ENCODE measurements at places on chromosomes 6 and 20.

- DNase-seq, result no peak
Measured at GRCh38 chr20:13809855-13810254, 25.0 kb downstream of the NDUFAF5 start.

- DNase-seq, result no peak
Measured at GRCh38 chr6:156378853-156379252, 398.3 kb upstream of the ARID1B start.

GRCh38 chr6:158279615-158280014 lies 32.6 kb upstream of the TULP4 start:
- DNase-seq, result no peak

DNA sequence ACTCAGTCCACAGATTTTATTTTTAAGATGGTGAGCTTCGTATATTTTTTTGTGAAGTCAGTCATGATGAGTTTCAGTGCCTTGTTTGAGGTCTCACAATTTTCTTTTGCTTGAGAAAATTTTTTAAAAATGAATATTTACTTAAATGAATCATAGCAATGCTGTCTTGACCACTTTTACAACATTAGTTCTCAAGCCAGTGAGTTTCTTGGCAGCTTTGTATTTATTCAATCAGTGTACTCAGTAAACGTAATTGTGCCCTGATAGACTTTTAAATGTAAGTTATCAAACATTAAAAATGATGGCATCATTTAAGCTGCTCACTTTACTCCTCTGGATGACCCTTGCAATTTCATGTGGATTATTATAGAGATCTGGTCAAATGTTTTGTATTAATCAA lies 261.4 kb downstream of the KHDC1L start:
- no peak for DNase-seq

DNA sequence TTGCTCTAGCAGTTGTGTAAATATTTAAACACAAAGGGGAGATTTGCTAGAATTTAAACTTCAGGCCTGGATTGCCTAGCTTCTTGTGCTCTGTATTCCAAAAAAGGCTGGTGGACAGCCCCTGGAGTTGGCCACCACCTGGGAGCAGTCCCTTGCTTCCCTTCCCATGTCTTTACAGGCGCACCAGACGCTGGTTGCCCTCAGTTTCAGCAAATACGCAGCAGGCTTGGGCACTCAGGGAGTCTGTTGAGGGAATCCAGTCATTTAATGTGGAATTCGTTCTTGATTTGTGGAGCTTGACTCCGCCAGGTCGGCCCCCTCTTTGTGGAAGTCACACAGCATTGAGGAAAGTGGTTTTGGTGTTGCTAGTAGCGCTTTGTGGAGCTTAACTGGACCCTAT lies 156.8 kb downstream of the DTNBP1 start:
- DNase-seq, result no peak

- no peak for DNase-seq
Measured at GRCh38 chr6:40328386-40328985, 258.7 kb downstream of the LRFN2 start.

DNA sequence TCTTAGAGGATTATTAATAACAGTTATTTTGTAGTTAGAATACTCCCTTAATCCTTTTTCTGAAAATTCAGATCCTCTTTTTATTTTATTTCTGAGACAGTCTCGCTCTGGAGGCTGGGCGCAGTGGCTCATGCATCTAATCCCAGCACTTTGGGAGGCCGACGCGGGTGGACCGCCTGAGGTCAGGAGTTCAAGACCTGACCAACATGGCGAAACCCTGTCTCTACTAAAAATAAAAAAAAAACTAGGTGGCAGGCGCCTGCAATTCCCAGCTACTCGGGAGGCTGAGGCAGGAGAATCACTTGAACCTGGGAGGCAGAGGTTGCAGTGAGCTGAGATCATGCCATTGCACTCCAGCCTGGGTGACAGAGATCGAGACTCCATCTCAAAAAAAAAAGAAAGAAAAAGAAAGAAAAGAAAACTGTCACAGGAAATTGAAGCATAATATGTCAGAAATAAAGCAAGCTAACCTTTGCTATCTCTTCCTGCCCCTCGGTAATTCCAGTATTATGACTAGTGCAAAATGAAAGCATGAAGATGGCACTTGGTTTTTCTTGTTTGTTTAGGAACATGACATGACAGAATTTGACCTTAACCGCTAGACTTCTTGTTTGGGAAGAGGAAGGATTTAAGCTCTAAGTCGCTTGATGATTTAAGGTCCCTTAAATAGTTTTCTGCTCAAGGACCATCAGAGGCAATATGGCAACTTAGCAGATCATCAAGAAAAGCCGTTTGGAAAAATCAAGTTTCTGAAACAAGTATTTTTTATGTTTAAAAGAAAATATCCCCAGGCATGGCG lies 1.8 kb upstream of the RBM39 start:
- DNase-seq, result no peak

- no peak for DNase-seq
Measured at GRCh38 chr6:105616521-105616920, 213.6 kb upstream of the PREP start.

GRCh38 chr6:4776131-4776492 lies at the start of gene CDYL:
Gene CDYL (plus strand): TSS chr6:4776404. CDS start chr6:4776784, 380 bp downstream.
- no peak for DNase-seq

DNA sequence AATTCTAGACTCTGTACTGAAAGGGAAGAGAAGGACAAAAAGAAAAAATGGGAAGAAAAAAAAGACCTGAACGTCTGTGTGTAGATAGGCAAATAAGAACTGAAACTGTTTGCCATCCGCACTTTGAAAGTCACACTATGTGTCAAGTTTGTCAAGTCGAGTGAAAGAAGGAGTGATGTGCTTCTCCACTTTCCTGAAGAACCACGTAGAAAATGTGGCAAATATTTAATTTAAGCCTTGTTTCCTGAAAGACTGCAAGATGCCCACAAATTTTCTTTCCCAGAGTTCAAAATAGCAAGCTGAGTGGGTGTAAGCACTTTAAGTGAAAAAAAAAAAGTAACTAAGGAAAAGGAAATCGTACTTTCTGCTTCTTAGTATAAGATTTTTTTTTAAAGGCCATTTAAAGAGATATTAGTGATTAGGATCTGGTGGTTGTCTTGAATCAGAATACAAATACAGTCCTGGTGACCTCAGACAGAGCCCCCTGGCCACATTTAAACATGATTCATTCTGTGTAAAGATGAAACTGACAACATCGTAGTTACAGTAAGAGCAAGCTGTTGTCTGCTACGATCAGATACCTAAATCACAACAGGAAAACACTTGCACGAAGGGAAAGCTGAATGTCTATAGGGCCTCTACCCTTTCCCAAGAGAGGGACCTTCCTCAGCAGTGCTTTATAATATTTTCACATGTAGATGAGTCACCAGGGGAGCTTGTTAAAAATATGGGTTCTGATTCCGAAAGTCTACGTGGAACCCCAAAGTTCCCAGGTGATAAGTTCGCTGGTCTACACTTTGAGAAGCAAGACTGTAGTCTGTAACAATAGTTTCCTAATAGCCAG lies 102.3 kb downstream of the HIVEP2 start:
- no peak for DNase-seq

DNA sequence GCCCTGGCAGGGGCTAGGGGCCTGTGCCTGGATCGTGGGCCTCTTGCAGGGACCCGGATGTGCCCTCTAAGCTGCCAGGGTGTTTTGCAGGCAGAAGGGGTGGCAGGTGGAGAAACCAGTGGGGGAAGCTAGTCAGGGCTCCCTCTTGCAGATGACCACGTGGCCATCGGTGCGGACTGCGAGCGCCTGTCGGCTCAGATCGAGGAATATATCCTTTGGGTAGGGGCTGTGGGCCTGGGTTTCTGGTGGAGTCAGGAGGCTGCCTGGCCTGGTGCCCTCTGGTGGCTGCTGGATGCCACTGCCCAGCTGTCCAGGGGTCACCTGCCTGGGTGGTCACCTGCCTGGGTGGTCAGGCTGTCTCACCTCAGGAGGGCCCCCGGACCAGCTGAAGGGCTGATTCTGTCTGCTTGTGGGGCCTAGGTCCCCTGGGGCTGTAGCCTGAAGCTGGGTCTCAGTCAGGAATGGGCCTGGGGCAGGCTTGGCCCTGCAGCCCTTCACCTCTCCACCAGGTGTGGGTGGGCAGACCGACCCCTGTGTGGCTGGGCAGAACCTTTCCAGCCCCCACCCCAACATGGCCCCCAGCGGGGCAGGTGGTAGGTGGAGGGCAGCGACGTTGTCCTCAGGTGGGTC lies 6.7 kb downstream of the TCEA2 start:
- no peak for DNase-seq

- DNase-seq, result no peak
Measured at GRCh38 chr6:19320111-19320581, 517.0 kb upstream of the ID4 start.

- DNase-seq, result no peak
Measured at GRCh38 chr6:132286298-132287019, 114.8 kb downstream of the MOXD1 start.

DNA sequence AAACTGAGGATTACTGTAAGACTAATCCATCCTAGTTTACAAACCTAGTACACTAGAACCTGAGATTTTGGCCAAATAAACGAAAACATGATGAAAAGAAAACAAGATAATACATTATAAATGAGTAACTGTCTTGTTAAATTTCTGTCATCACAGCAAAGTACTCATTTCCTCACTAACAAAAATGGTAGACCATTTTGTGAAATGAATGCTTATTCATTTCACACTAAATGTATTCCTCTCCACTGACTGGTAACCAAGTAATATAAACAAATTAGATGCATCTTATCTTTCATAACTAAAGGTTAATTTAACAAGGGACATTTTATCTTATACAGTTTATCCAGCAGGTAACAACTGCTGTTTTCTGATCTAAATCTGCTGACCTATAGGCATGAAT lies 143.7 kb downstream of the REV3L start:
- DNase-seq, result no peak

DNA sequence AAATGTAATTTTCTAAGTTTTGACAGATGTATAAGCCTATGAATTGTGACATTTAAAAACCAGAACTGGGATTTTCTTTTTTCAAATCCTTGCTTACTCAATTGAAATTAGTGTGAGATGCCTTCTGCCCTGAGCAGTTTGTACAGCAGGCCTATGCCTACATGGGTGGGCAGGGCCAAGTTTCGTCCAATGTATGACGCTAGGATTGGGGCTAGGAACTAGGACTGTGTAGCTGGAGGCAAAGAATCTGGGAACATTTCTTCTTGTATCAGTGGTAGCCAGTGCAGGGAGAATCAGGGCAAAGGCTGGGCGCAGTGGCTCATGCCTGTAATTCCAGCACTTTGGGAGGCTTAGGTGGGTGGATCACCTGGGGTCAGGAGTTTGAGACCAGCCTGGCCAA lies 3.9 kb upstream of the PTPRA start:
- DNase-seq, result no peak

GRCh38 chr6:15406452-15406851 lies 160.6 kb downstream of the JARID2 start:
- DNase-seq, result no peak

GRCh38 chr20:50318710-50319109 lies 128.1 kb downstream of the CEBPB start:
- no peak for DNase-seq

DNA sequence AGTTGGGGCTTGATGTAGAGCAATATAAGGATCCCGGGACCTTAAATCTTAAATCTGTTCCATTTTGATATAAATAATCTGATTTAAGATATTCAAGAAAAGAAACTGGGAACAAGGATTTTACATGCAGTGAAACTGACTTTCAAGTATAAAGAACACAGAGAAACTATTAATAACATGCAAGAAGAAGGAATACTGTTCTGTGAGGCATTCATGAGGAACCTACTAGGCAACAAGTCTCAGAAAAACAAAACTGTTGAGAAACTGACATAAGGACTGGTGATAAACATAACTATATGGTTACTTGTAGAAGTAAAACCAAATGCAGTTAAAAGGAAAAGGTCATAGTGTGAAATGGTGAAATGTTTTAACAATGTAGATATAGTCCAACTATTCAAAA lies 15.8 kb downstream of the HDDC2 start:
- no peak for DNase-seq

- no peak for DNase-seq
Measured at GRCh38 chr20:53099856-53100255, 127.7 kb downstream of the TSHZ2 start.

Measured in brain pericyte (primary cell).